Stimulated activated CD4-positive, alpha-beta T cell treated with anti-CD3 and anti-CD28 coated beads, Interleukin-1b, Interleukin-23, amount 100 ng/mL, for 48 hours (primary cell): ENCODE measurements at places on chromosomes 11 and 22.

GRCh38 chr11:131811383-131811782 is 441.0 kb downstream of the NTM start:
- no peak for DNase-seq

DNA sequence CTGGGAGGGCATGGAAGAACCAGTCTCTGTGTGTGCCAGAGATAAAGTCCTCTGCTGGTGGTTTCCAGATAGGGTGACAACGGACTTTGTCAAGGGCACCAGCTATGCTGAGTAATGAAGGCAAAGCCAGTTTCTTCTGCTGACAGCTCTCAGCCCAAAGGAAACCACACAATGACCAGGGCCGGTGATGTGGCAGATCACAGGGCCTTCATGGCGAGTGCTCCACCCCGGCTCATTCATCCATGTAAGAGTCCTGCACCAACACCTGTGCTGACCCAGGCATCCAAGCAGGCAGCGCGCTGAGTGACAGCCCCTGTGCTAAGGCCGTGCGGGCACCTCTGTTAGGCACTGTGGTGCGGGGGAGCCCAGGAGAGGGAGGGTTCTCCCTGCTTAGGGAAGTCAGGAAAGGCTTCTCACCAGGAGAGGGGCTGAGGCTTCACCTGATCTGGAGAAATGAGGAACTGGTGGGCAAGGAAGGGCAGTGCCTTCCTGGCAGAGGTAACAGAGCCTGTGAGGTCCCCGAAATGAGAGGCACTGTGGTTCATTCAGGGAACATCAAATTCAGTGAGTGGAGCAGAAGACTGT is 33.8 kb downstream of the TP53I11 start:
- no peak for DNase-seq

DNA sequence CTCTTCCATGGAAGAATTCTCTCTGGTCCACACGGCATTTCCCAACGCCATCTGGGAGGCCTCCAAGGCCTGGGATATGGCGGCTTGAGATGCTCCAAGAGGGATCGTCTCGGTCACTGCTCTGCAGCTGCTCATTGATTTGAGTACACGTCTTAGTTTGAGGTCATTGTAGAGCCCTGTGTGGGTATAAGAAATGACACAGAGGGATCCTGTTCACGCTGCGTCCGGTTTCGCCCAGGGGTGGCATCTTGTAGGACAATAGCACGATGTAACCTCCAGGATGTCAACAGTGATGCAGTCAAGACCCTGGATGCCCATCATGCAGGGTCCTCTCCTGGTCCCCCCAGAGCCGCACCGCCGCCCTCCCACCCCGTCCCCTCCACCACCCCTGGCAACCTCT is 564.6 kb downstream of the BRD1 start:
- no peak for DNase-seq

- DNase-seq = no peak
These were observed 96.6 kb downstream of the RRAS2 start for GRCh38 chr11:14262271-14262846.

GRCh38 chr11:105592035-105592434 is 17.8 kb upstream of the GRIA4 start:
- no peak for DNase-seq

DNA sequence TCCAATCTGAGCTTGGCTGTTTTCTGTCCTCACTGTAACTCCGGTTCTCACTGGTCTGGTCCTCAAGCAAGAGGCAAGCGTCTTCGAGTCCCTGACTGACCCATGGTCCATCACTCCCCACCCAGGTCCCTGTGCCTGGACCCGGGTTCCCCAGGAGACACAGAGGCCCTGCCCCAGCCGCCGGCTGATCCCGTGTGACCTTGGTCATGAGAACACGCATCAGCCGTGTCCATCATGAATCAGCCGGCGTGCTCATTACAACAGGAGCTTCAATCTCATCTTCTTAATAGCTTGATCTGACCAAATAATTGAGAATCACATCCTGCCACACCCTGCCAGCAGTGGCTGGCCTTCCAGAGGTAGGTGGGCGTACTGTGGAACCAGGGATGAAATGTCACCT is 545.1 kb downstream of the BRD1 start:
- no peak for DNase-seq

- DNase-seq = no peak
These were observed 4.3 kb downstream of the PPM1F start for GRCh38 chr22:21948390-21948789.

DNA sequence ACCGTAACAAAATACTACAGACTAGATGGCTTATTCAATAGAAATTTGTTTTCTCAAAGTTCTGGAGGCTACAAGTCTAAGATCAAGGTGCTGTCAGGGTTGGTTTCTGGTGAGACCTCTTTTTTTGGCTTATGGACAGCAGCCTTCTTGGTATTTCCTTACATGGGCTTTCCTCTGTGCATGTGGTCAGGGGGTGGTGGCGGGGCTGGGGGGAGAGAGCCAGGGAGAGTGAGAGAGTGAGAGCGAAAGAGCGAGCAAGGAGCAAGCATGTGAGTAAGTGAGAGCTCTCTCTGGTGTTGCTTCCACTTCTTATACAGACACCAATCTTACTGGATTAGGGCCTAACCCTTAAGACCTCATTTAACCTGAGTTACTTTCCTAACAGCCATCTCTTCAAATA is 181.5 kb downstream of the TMEM135 start:
- no peak for DNase-seq

DNA sequence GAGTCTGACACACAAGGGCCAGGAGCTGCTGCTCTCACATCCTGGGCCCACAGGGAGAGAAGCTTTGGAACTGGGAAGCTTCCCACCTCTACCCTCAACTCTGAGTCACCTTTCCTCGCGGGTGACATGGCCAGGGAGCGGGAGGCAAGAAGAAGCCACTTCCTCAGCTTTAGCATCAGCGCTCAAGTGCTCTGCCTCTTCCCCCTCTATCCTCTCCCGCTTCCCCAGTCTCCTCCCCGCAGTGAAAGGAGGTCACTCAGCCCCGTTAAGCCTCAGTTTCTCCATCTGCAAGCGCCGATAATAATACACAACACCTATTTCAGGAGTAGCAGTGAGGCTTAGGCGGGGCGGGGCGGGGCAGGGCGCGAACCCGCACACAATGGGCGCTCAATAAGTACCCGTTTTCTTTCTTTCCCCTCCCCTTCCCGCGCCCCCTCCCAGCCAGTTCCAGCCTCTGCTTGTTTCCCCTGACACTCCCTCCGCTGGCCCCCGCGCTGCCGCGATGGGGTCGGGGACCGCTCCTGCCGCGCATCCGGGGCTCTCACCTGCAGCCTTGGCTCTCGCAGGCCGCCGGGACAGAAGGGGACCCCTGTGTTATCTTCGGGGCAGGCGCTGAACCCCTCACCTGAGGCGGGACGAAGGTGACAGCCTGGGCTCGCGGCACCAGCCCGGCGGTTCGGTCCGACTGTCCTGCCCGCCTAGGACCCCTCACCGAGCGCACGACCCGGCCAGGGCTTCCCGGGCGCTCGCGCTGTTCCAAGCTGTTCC is 892 bp downstream of the GDPD5 start:
- no peak for DNase-seq

DNA sequence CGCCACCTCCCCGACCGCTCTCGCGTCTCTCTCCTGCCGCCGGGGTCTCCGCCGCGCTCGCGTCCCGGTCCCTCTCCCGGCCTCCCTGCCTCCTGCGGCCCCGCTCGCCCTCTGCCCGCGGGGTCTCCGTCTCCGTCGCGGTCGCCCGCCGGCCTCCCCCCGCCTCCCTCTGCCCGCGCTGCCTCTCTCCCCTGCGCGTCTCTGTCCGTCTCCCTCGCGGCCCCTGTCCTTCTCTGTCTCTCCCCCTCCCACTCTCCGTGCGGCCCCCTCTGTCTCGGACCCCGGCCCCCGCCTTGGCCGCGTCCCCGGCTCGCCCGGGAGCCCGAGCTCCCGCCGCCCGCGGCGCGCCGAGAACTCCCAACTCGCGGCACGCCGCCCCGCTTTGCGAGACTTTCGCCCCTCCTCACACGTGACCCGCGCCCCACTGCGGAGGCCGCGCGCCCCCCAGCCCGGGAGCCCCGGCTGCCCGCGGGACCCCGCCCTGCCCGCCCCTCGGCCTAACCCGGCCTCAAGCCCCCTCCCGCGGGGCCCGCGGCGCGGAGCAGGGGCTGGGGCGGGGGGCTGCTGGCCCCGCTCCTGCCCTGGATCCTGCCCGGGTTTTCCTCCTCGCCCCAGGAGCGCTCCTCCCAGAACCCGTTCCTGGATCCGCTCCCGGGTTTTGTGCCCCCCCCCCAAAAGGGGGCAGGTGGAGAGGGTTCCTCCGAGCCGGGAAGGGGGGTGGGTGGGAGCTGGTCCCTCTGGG is 702 bp upstream of the KCNJ4 start:
- peak; percentile 9 for DNase-seq

DNA sequence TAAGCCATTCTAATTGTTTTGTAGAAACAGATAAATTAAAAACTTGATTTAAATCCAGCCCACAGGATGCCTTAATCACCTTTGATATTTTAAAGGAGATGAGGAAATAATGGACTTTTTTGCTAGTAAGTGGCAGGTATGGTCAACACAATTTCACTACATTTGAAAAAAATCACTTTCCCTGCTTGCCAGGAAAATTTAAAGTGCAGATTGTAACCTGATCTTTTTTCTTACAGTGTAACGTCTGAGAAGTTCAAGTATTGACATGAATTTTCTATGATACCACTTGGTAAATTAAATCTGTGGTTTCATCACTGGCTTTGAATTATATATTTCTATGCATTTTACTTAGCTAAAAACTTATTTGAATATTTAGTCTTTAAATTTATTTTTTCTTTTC is 65.3 kb downstream of the ARHGEF12 start:
- DNase-seq = no peak

DNA sequence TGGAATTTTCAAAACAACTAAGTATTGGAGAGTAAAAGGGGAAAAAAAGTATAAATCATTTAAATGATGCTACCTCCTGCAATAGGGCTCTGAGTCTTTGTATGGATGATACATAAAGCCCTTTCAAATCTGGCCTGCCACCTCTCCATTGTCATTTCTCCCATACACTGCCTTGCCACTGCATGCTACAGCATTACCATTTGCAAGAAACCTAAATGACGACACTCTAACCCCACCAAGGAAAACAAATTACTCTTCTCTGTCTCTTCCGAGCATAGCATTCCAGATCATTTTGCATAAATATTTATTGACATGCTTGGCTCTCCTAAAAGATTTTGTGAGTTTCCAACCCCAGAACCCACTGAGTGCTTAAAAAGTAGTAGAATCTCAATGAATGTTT is 34.5 kb upstream of the PRSS23 start:
- no peak for DNase-seq

DNA sequence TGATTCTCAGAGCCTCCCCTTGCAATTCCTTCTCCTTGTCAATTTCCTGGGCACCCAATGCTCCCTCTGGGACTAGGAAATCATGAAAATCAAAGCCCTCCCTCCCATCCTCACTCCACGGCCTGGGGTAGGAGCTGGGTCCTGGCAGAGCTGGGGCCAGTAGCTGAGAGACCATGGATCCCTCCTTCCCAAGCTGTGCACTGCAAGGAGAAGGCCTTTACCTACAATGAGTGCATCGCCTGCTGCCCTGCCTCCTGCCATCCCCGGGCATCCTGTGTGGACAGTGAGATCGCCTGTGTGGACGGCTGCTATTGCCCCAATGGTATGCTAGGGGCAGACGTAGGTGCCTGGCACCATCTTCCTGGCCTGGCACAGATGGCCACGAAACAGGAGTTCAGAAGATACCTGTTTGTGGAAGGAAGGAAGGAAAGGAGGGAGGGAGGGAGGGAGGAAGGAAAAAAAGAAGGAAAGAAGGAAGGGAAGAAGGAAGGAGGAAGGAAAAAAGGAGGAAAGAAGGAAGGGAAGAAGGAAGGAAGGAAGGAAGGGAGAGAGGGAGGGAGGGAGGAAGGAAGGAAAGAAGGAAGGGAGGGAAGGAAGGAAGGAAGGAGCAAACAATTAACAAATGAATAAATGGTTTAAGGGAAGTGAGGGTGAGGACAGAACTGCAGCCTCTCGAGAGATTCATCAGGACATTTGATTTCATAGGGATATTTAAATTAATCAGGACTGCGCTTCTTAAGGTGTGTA is 12.5 kb downstream of the OTOG start:
- no peak for DNase-seq

GRCh38 chr11:8642196-8642841 is 40.1 kb downstream of the TRIM66 start:
- no peak for DNase-seq

GRCh38 chr22:41132550-41132949 is 40.2 kb downstream of the EP300 start:
- no peak for DNase-seq

DNA sequence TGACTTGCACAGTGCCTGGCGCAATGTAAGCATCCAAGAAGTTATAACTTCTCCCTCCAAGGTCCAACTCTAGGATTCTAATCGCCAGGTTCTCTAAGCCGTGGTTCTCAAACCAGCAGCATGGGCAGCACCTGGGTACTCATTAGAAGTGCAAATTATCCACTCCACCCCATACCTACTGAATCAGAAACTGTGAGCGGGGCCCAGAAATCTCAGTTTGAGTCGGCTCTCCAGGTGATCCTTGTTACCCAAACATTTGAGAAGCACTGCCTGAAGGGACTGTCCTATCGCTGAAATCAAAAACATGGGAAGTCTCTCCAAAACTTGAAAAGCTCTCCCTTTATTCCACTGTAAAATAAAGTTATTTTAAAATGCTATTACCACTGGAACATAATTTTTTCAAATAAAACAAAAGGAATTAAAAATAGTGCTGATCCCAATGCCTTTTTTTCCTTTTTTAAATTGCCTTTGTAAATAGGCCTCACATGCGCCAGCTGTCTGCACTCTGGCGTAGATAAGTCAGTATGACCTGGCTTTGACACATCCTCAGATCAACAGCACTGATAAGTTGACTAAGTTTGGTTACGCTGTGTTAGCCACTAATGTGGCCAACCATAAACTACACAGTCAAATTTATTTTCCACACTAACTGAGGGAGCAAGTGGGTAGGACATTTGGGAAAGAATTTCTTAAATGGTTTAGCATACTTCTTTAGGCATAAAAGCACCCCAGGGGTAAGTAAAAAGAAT is 8.4 kb upstream of the CTR9 start:
- peak; percentile 26 for DNase-seq

DNA sequence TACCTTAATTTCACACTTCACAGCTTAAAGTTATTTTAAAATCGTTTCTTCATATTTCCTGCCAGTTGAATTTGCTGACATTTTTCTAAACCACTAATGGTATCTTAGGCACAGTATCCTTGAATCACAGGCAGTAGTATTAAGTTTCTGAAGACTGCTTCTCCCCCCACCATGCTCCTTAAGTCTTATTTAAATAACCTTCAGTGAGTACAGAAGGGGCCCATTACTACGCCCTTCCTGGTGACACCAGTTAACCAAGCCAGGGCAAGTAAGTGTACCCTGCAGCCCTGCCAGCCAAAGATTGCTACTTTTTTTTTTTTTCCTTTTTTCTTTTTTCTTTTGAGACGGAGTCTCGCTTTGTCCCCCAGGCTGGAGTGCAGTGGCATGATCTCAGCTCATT is 19.9 kb downstream of the KDM2A start:
- no peak for DNase-seq

DNA sequence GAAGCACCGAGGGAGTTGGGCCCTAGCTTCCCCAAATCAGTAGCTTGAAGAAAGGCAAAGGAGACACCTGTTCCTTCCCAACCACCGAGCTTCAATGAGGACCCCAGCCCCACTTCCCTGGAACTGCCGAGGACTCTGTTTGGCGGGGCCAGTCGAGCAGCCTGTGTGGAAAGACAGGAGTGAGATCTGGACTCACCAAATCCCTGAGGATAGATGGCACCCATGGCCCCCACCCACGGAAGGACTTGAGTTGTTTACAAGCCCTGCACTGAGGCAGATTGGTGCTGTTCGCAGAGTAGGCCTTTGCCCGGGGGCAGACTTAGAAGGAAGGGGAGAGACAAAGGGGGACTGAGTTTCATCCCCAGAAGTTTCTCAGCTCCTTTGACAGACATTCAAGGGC is 64.6 kb downstream of the FEZ1 start:
- DNase-seq = no peak

GRCh38 chr11:47532597-47533213 is 20.2 kb downstream of the CELF1 start:
- no peak for DNase-seq

GRCh38 chr11:129249923-129250322 is 57.8 kb upstream of the ARHGAP32 start:
- no peak for DNase-seq
